Foreskin keratinocyte (primary cell): ENCODE measurements at places on chromosomes 1 and 21. TPM values are rescaled to one million over a fixed set of nuclear protein-coding genes. Genes with fewer than 3 reads are reported as not detected.

GRCh38 chr1:17195731-17196130 is 9.2 kb upstream of the PADI1 start:
- no peak for DNase-seq

DNA sequence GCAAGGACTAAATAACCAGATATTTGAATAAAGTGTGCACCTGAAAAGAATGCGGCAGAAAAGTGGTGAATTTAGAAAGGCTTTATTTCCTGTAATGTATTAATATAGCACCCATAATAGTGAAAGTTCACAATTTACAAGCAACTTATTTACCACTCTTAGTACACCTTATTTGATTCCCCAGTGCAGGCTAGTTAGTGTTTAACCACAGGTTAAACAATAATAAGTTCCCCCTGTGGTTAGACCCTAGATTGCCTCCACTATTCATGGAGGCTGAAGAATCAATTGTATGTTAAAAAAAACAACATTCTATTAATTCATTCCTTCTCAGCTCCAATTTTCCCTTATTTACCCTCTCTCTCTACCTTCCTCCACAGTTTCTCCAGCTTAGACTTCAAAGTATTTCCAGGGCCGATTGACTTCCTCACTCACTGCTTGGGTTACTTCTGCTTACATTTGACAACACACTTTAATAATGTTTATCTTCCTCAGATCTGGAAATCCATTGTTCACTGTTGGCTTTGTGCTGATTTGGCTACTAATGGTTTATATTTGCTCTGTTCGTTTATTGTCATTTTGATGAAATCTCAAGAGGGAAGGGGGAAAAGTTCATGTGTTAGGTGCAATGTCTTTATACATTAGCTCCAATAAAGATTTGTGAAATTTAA is 796.3 kb downstream of the BRINP3 start:
- DNase-seq: no peak

DNA sequence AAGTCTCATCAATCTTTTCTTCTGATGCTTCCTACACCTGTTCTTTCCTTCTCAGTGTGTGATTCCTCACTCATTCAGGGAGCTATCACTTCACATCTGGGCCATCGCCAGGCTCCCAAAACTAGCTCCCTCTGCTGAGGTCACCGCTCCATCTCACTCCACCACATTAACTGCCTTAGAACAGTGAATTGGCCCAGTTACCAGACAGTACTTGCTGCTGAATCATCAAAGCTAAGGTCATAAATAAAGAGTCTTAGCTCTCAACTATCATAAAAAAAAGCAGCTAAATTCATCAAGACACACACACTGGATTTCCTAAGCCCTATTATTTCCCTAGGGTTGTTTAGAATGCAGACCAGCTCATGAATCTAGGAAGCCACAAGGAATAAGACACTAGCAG is 18.8 kb upstream of the SRM start:
- DNase-seq: no peak

XCL2 gene
- not detected in 2 replicates for total RNA-seq

NBPF4 gene
- total RNA-seq: not detected in 2 replicates

- no peak for DNase-seq
These were observed 576.6 kb downstream of the NPHP4 start for GRCh38 chr1:5415606-5416005.

DNA sequence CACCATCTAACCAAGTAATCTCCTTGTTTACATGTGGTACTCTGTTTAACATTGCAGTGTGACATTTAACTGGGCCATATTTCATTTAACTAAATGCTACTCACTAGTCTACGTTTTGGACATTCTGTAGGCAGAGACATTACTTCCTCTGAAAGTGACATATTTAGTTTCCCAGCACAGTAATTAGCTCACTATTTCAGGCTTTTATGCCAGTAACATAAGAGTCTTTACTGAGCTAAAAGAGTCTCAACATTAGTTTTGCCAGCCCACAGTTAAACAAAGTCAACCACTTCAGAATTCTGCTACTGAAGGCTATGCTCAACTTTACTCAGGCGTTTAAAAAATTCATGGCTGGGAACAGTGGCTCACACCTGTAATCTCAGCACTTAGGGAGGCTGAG is 2.6 kb upstream of the TNFRSF9 start:
- DNase-seq: no peak

- DNase-seq: no peak
These were observed 38.4 kb downstream of the LEPR start for GRCh38 chr1:65458730-65459396.

- no peak for DNase-seq
These were observed at the start of gene IL24 for GRCh38 chr1:206897175-206897574. TSS of gene IL24 (plus strand) at chr1:206897443. CDS start at chr1:206897833, 390 bp downstream.

- no peak for DNase-seq
These were observed 3.1 kb upstream of the SRP9 start for GRCh38 chr1:225774281-225775147.

- DNase-seq: no peak
These were observed 13.3 kb upstream of the PINK1 start for GRCh38 chr1:20619999-20620398.

DNA sequence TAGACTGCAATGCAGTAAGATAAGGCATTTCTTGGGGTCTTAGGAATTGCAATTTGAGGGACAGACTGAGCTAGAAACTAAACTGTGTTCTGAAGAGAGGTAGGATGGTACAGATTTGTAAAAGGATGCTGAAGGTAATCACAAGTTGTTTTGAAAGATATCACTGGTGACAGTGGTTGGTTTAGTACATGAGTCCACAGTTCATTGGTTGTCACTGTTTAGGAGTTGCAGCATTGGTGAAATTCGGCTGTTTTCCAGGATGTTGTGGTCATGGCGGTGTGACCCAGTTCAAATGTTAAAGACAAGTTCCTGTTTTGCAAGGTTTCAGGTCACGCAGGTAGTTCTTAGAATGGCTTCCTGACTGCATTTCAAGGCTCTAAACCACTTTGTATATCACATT is 292.8 kb upstream of the B3GALT2 start:
- no peak for DNase-seq

DNA sequence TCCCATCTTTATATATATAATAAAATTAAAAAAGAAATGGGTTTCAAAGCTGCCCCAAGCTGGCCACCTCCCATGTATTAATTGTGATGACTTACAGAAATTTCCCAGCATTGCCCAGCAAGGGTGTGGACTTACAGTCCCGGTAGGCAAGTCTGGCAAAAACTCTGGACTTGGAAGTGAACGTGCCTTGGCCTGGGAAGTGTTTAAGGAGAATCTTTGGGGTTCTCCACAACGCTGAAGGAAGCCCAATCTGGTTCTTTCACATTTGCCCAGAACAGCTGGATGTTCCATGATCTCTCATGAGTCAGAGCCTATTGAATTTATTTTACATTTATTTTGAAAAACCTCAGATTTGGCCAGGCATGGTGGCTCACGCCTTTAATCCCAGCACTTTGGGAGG is 98.4 kb upstream of the SLC45A1 start:
- DNase-seq: no peak

- peak; percentile 80 for DNase-seq
These were observed 83.7 kb downstream of the TNFSF18 start for GRCh38 chr1:172966844-172967540.

OLFML3 gene
- total RNA-seq: 10.6 and 11.1 TPM in 2 replicates

DNA sequence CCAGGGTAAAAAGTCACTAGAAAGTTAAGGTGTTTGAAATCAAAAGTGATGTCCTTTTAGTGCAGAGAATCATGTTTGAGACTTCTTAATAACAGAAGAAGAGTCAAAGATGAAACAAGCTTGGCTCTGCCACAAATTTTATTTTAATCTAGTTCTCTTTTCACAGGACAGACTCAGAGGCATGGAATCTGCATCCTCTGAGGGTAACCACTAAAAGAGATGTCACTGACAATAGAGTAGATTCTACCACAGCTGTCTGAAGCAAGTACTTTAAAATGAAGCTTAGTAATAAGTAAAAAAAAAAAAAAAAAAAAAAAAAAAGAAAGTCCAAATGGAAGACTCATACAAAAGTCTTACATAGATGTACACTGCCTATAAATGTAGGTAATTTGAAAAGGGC is 519.7 kb upstream of the PRMT6 start:
- peak; percentile 42 for DNase-seq

GJA5 gene
- total RNA-seq: 1.8 and 2.0 TPM in 2 replicates

DNA sequence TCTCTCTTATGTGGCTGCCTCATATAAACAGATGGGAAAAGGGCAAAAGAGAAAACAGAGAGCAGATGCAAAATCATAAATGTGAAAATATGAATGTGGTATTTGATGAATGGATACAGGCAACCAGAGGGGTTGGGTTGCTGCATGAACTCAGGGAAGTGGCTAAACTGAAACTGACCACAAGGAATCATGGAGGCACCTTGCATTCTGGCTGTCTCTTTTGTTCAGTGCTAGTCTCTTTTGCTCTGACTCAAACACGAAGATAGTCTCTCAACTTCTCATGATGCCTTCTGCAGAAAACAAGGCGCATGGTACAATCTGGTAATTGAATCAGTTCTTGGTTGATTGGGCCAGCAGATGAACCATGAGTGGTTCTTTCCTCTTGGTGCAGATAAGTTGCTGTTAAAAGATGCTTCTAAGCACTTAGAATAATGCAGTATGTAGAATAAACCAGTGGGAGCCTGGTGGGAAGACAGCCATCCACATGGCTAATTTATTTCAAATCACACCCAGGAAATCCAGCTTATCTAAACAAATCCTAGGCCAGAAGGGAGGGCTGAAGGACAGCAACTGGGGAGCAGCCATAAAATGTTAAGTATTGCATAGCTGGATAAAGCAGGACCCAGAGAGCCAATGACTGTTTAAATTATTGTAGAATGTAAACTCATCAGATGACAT is 64.2 kb downstream of the HLX start:
- DNase-seq: no peak

F3 gene
- 472 and 766 TPM in 2 replicates for total RNA-seq

HLX gene
- not detected in 2 replicates for total RNA-seq

- DNase-seq: no peak
These were observed at the start of gene CADM3 for GRCh38 chr1:159171254-159171687. TSS of gene CADM3 (plus strand) at chr1:159171615. CDS start at chr1:159171766, 151 bp downstream.

FCGR1A gene
- total RNA-seq: not detected in 2 replicates

- no peak for DNase-seq
These were observed 23.2 kb downstream of the F5 start for GRCh38 chr1:169563019-169563615.

- no peak for DNase-seq
These were observed 192.9 kb downstream of the RHOU start for GRCh38 chr1:228927946-228928898.

BEND5 gene
- total RNA-seq: not detected in 2 replicates

USH2A gene
- not detected in 2 replicates for total RNA-seq

DNA sequence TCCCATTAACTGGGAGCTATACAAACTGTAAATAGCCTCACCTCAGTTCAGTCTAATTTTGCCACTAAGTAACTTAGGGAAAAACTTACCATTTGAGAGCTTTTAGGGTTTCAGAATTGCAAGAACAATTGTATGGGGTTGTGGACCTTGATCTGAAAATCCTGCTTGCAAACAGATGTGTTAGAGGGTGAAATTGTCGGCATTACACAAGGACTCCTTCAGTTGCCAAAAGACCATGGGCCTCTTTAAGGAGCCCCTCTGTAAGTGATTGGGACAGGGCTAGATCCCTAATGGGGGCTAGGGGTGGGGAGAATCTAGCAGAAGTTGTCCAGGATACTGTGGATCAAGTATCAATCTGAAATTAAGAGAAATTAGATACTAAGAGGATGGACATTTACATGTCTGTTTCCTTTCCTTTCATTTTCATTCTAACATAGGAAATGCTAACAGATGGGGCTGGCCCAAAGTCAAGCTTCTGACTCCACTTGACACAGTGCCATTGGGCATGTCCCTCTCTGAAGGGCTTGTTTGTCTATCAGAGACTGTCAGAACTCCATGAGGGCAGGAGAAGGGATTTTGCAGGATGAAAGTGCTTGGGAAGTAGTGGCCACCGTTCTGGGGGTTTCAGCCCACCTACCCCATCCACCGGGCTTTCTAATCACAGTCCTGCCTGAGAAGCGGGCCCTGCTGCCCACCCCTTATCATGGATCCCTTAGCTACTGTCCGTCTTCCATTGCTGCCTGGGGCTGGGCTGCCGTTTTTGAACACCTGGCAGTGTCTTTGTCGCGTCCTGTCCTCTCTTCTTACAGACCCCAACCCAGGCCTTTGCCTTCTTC is 54.7 kb downstream of the STUM start:
- DNase-seq: peak; percentile 38

CD1E gene
- not detected in 2 replicates for total RNA-seq

DNA sequence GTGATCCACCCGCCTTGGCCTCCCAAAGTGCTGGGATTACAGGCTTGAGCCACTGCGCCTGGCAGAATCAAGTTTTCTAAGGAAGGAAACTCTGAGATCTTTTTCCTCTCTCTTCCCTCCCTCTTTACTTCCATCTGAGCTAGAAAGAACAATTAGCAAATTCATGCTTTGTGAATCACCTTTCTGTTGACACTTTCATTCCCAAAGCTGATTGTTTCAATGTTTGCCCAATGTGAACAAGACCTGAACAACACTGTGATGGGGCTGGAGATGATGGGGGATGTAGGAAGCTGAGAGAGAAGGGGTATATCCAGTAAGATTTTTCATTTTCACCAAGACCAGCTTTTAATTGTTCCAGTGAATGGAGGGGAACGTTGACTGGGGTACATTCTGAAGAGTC is 5.7 kb upstream of the TENT5B start:
- DNase-seq: no peak

TLR5 gene
- 0.32 and 1.1 TPM in 2 replicates for total RNA-seq

DNA sequence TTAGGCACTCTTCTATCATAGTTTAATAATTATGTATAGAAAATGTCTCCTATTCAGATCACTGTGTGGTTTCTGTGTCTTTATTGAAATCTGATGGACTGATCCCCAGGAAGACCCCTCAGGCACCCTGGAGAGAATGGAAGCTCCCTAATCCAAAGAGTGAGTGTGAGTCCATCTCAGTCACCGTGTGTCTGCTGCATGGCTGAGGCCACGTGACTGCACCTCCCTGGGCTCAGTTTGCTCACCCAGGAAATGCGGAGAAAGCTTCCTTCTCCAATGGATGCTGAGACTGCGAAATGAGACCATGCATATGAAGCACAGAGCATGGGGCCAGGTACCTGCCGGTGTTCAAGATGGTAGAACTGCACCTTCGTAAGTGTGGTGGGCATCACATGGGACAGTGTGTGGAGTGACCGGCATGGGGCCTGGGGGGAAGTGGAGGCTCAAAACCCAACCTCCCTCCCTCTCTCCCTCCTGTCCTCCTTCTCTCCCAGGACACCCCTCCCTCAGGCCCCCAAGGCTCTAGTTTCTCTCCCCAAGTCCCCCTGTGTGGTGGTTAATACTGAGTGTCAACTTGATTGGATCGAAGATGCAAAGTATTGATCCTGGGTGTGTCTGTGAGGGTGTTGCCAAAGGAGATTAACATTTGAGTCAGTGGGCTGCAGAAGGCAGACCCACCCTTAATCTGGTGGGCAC is 557.5 kb downstream of the PTPRU start:
- no peak for DNase-seq

DNA sequence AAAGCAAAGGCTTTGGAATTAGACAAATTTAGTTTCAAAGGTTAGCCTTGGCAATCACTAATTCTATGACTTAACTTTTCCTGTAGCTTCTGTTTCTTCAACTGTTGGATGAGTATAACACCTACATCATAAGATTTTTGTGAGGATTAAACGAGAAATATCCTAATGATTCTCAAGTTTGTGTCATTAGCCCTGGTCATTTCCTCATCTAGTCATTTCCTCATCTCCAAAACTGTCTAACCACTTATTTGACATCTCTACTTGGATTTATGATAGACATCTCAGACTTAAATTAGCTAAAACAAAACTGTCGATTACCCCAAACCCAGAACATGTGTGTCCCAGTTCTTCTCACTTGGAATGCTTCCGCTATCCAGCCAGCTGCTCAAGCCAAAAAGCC is 80.2 kb upstream of the CHODL start:
- no peak for DNase-seq

GCSAML gene
- total RNA-seq: not detected in 2 replicates
